ENCODE measurements at places on chromosomes 7 and 10.

DNA sequence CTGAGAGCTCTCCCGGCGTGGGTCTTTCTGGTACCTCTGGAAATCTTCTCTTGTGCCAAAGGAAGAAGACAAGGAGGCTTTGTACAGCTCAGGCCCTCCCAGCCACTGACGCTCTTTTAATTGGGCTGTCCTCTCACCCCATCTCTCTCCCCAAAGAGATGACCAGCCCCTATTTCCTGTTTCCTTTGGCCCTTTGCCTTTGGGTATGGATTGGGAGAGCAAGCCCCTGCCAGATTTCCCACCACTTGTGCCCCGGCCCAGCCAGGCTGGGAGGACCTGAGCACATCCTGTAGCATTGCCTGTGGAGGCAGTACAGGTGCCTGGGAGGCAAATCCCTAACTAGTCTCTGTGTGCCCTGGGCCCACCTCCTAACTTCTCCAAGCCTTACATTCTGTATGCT, 5.7 kb upstream of the PLAC9 start:
- DNase-seq, result no peak

DNA sequence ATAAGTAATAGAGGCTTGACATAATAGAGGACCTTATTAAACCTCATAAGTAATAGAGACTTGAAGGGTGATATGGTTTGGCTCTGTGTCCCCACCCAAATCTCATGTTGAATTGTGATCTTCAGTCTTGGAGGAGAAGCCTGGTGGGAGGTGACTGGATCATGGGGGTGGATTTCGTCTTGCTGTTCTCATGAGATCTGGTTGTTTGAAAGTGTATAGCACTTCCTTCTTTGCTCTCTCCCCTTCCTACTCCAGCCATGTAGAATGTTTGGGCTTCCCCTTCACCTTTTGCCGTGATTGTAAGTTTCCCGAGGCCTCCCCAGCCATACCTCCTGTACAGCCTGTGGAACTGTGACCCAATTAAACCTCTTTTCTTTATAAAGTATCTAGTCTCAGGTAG, 8.6 kb downstream of the KIFBP start:
- DNase-seq, result no peak

DNA sequence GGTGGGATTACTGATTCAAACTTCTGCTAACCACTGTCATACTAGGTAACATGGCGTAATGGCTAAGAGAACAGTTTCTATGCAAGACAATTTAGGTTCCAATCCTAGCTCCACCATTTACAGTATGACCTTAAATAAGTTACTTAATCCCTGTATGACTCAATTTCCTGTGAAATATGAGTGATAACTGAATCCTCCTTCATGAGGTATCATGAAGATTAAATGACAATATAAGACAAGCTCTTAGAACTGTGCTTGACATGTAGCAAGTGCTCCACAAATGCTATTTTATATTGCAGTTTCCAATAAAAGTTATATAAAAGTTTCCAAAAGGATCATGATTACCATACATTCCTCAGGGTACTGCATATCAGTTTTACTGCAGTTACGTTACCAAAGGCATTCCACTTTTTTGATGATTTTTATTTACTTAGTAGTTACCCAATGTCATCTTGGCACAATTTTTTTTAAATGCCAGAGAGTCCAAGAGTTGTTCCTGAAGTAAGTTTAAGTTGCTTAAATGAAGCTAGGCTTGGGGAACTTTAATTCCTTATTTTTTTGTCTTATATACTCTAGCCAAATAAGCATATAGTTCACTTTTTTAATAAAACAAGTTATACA, 7.1 kb downstream of the DOCK4 start:
- no peak for DNase-seq

DNA sequence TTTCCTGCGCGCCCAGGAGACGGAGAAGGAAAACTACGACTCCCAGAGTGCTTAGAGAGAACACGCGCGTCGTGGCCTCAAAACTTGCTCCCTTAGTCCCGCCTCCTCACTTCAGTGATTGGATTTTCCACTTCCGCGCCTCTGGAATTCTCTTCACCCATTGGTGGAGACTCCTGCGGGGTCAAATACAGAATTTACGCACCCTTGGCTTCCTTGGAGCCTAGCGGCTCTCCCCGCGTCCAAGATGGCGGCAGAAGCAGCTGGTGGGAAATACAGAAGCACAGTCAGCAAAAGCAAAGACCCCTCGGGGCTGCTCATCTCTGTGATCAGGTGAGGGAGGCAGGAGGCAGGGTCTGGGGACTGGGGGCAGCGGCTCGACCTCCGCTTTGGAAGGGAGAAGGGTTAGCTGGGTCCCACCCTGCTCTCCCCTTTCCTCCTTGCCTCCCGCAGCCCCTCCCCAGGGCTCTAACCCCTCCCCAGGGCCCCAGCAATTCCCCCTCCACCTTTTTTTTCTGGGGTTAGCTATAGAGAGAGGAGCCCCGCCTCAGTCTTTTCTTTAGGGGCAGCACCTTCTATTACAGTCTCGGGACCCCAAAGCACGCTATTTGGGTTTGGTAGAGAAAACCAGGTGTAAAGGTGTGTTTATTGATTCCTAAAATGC, at the start of gene EXOC4:
TSS of gene EXOC4 (plus strand) at position 221 of the 661 bp plus-strand sequence.
- DNase-seq, result peak; percentile 90

- no peak for DNase-seq
Observed at GRCh38 chr7:151451626-151452571, 12.0 kb upstream of the CRYGN start.

DNA sequence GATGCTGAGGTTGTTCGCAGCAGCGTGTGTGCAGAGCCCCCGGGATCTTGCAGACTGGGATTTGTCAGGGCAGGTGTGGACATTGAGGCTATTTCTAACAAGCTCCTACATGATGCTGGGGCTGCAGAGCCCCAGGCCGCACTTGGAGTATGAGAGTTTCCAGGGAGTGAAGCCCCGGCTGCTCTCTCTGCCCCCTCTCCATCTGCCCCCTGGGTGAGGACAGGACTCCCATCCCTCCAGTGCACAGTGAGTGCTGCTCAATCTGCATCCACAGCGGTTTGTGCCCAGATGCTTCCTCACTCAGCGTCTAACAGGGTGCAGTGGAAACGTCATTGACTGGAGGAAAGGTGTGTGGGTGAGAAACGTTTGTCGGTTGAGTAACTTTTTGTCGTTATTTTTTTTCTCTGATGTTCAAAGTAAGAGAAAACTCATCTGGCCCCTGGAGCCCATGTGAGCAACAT, 25.3 kb downstream of the IL2RA start:
- DNase-seq, result no peak
